ENCODE measurements at places on chromosomes 1 and 21.

- DNase-seq: no peak
Measured at GRCh38 chr1:117610036-117610435, 4.2 kb downstream of the TENT5C start.

DNA sequence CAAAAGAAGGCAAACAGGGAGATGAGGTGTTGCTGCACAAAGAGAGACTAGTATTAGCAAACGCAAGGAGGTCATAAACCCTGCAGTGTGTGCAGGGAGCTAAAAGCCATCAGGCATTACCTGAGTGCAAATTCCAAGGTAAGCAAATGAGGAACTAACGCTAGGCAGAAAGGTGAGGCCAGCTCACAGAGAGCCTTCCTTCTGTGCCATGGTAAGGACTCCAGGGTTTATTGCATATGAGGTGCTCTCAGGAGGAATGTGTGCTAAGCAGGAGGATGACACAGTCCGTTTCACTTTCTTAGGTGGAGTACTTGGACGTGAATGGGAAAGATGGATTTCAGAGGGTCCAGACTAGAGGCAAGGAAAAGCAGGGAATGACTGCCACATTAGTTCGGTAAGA, 44.6 kb upstream of the MYBPHL start:
- no peak for DNase-seq

GRCh38 chr1:10613340-10613739, 138.6 kb downstream of the PEX14 start:
- no peak for DNase-seq

DNA sequence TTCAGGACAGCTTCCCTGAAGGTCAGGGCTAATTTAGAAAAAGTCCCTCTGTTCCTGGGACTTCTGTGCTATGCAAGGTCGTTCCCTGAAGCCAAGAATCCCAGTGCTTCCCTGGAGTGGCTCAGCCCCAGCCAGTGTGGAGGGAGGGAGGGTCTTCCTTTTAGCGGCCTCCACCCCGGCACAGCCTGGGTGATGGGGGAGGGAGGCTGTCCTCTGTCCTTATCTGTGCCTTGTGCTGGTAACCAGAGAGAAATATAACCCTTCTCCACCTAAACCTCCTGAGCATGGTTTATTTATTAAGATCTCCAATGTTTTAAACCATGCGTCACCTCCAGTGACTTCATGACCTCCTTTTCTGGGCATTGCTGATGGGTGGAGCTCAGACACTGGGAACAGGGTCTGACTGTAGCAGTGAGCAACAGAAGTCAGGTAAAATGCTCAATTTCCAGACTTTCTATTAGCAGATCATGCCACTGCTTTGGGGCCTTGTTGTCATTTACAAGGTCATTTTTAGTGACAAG, 157.1 kb downstream of the DSCAM start:
- DNase-seq: no peak

- no peak for DNase-seq
Measured at GRCh38 chr1:15526021-15526489, 593 bp upstream of the DNAJC16 start.

- DNase-seq: no peak
Measured at GRCh38 chr1:225451340-225451739, 23.5 kb upstream of the LBR start.

- no peak for DNase-seq
Measured at GRCh38 chr1:56993475-56993874, 27.7 kb upstream of the C8B start.

- no peak for DNase-seq
Measured at GRCh38 chr1:156945881-156946661, 25.6 kb downstream of the LRRC71 start.

Data from activated CD8-positive, alpha-beta memory T cell treated with anti-CD3 and anti-CD28 coated beads, Interleukin-2, amount 50 U/mL, for 4 hours (primary cell).